ENCODE measurements at places on chromosomes 2 and 18.
A peak's percentile ranks its signal among the peaks of the same experiment; 100 is the strongest.

DNA sequence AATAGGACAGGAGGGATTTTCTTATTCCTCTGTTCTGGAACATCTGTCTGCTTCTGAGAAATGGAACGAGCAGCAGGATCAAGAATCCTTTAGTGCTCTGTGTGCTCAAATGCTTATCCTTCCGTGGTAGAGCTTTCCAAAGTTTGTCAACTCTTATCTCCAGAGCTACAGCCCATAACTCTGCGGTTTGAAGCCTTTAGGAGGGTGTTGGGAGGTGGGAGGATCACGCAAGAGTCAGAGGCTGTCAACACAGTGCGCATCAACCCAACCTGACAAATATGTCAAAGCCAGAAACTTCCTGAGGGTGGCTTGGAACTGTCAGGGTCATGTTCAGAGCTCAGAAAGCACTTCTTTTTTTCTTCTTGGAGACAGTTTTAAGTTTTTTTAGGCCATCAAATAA is 95.9 kb downstream of the CRIM1 start:
- DNase-seq: peak; percentile 82

DNA sequence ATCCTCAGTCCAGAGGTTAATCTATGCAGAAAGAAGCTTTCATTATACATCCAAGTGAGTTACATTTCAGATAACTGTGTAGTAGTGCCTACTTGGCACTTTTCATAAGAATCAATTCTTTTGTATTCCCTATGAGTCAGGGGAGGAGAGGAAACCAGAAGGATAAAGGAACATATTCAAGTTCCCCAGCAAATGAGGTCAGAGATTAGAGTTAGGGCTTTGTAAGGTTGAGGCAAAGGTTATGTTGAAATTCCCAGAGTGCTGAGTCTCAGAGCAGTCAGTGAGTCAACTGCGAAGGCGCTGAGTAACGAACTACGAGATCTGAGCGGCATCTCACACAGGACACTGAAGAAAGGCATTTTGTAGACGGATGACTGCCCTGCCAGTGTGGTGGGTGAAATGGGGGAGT is 25.1 kb upstream of the ME2 start:
- DNase-seq: no peak

DNA sequence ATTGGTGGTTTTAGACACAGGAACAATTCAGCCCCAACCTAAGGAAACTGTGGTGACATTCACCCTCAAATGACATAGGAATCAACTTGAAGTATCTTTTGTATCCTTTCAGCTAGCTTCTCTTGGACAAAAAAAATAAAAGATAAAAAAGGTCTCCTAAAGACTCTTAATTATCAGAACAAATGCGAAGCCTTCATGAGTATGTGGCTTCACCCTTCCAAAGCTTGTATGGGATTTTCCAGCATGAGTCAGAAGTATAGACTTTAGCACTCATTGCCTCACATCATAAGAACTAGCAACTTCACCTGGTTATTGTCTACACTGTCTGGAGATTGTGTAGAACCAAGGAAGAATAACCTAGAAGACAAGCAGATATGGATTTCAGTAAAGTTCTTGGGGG is 135.4 kb downstream of the LAMA3 start:
- DNase-seq: no peak

DNA sequence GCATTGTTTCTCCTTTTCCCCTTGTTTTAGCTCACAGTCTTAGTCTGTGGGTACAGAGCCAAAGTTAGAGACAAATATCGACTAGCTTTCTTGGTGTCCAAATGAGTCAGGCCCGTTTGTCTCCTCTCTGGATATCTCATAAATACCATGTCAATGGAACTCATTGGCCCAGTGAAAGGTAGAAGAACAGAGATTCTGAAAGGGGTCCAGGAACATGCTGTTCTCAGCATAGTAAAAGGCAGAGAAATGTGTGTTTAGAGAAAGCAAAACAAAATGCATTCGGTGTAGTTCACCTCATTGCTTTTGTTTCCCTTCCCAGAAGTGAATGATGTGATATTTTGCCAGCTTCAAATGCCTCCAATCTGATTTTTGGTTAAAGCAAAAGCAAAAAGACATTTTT is 238.6 kb upstream of the SLC8A1 start:
- DNase-seq: no peak

DNA sequence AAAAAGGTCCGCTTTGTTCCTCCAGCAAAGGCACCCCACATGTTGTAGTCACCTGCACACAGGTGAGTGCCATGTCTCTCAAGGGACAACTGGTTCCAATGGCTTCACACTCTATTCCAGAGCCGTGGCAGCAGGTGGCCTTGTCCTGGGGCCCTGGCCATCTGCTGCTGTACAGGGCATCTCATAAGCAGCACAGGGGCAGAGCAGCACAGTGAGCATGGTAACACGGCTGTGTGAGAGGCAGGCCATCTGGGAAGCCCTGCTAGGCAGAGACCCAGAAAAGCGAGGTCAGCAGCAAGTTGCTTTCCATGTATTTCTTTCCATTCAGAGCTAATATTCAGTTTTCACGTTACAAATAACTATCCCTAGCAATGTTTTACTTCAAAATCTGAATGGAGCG is 54.7 kb downstream of the CMPK2 start:
- no peak for DNase-seq

GRCh38 chr2:223522796-223523195 is 79.4 kb downstream of the SCG2 start:
- no peak for DNase-seq

DNA sequence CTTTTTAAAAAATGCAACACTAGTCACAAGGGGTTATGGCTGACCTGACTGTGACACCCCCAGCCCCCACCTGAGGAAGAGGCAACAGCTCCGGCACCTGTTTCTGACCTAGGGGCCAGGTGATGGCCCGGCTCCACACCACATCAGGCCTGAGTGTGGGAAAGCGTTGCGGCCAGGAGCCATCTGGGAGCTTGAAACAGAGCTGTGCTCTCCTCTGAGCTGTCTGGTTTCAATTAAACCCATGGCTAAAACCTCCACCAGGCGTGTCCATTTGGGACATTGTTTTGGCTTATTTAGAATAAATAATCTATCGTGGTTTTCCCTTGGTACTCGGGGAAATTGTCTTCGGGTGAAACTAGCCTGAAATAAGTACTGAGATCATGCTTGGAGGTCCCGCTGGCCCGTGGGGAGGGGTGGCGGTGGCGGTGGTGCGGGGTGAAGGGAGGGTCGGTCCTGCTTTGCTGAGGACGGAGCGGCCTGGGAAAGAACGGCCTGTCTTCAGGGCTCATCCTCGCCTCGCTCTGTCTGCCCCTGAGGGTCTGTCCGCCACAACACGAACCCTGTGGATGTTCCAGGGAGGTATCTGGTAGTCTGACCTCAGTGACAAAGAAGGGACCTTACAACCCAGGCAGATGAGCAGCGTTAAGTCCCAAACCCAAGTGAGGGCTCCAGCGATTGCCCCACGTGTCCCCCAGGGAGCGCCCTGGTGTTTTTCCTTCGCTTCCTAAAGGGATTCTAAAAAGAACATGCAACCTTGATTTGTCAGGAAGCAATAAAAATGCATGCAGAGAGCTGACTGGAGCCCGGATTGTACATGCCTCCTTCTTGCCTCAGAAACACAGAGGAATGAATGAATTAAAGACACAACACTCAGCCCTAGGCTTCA is 58.7 kb downstream of the IL1RL2 start:
- DNase-seq: peak; percentile 14

Measured in umbilical cord (tissue), 2 donors.